Heart left ventricle (tissue), 16 donors: ENCODE measurements at places on chromosomes 7 and 10.

DNA sequence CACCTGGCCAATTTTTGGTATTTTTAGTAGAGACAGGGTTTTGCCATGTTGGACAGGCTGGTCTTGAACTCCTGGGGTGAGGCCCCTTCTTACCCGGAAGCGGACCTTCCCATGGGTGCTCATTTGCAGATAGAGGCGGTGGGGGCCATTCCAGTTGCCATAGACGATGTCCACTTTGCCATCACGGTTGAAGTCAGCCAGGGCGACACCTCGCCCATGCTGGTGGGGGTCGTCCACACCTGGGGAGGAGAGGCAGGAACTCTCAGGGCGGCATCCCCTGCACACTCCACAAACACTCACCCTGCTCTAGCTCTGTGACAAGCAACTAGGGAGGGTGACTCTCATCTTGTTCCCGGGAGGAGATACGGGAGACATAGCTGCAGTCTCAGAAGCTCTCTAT, 54.9 kb downstream of the GOLGA7B start:
- no peak for DNase-seq
- no peak overlapping the region for H3K27ac ChIP-seq
- no peaks in the 10 kb centered on the region for H3K27me3 ChIP-seq
- no peaks in the 10 kb centered on the region for H3K4me1 ChIP-seq
- no peak overlapping the region for H3K4me3 ChIP-seq

DNA sequence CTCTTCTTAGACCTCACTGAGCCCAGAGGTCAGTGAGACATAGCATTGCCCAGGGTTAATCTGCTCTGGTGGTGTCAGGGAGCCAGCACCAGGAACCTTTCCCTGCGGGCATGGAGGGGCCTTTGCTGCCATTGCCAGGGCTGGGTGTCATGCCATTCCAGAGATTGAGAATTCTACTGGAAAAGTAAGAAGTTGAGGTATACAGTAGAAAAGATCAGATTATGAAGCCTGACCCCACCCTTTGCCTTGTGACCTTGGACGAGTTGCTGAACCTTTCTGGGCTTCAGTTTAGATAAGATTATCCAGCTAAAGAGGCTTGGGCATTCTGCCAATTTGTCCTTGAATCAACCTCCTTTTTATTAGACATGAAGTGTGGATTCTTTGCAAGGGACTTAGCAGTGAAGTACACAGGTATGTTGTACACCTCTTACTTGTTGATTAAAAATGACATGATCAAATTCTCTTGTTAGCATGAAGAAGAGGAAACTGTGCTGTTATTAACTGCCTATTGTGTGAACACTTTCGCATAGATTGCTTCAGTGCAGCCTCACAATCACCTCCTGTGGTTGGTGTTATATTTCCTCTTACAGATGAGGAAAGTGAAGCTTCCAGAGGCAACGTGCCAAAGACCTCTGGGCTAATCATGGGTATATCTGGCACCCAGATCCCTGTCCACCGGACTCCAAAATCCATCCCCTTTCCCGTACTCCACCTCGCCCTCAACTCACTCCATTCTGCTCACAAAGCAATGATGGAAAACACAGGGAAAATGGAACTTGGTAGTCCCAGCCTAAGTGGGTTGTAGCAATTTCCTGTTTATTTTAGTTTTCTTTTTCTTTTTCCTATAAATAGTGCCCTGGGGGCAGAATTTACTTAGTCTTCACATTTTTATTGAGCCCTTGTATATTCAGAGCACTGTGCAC, 151.3 kb downstream of the CAMK1D start:
- no peaks in the 10 kb centered on the region for H3K36me3 ChIP-seq
- no peaks in the 10 kb centered on the region for H3K27me3 ChIP-seq

- H3K4me3 ChIP-seq, result no peak overlapping the region
- peaks cover under 1% of the 10 kb centered on the region for H3K4me1 ChIP-seq
- peaks cover 6% of the 10 kb centered on the region for H3K36me3 ChIP-seq
- DNase-seq, result no peak
These were observed 59.3 kb downstream of the DLG5 start for GRCh38 chr10:77867124-77867719.

GRCh38 chr10:3777981-3778691, 6.9 kb downstream of the KLF6 start:
- H3K36me3 ChIP-seq, result peaks cover 39% of the 10 kb centered on the region
- peaks cover 76% of the 10 kb centered on the region for H3K4me1 ChIP-seq
- peak overlapping the region; percentile 97 for H3K4me3 ChIP-seq
- no peaks in the 10 kb centered on the region for H3K27me3 ChIP-seq
- no peak for DNase-seq
